Hepatocyte (in vitro differentiated cells): ENCODE measurements at places on chromosomes 4 and X. TPM values are rescaled to one million over a fixed set of nuclear protein-coding genes. Genes with fewer than 3 reads are reported as not detected.

Gene SRPK3
- total RNA-seq, result 0.08 and 0.20 TPM in 2 replicates

Gene HELT
- total RNA-seq, result not detected in 2 replicates

Gene MAGEA12
- total RNA-seq, result not detected in 2 replicates

Gene MAOA
- total RNA-seq, result 110 and 126 TPM in 2 replicates

Gene GC
- 1,037 and 1,211 TPM in 2 replicates for total RNA-seq

Gene GATA1
- total RNA-seq, result not detected in 2 replicates

Gene PPBP
- total RNA-seq, result 0.28 and 1.2 TPM in 2 replicates

Gene DGKK
- 0.36 and 0.40 TPM in 2 replicates for total RNA-seq

Gene GPC4
- total RNA-seq, result 9.2 and 11.8 TPM in 2 replicates

Gene CXCL11
- total RNA-seq, result not detected in 2 replicates

Gene GPR143
- total RNA-seq, result 3.0 and 3.2 TPM in 2 replicates

Gene ARHGAP6
- total RNA-seq, result 6.9 and 7.9 TPM in 2 replicates

Gene CXCL1
- total RNA-seq, result 8.3 and 9.6 TPM in 2 replicates

Gene OTC
- total RNA-seq, result 33.2 and 37.8 TPM in 2 replicates

Gene MGARP
- total RNA-seq, result 0.90 and 2.0 TPM in 2 replicates

Gene DRP2
- 0.40 and 0.84 TPM in 2 replicates for total RNA-seq

Gene JCHAIN
- 0.44 TPM in 1 of 2 replicates, not detected in the other for total RNA-seq

Gene WNK3
- 12.4 and 12.5 TPM in 2 replicates for total RNA-seq

Gene DKK2
- 23.4 and 28.1 TPM in 2 replicates for total RNA-seq

Gene DUSP9
- 86.2 and 87.3 TPM in 2 replicates for total RNA-seq

Gene CLDN2
- total RNA-seq, result 3.9 and 4.9 TPM in 2 replicates

Gene FRAS1
- total RNA-seq, result 31.9 and 38.5 TPM in 2 replicates

Gene ARHGAP4
- 3.3 and 6.4 TPM in 2 replicates for total RNA-seq
